ENCODE measurements at places on chromosomes 3 and 15. TPM values are rescaled to one million over a fixed set of nuclear protein-coding genes. Genes with fewer than 3 reads are reported as not detected.

DNA sequence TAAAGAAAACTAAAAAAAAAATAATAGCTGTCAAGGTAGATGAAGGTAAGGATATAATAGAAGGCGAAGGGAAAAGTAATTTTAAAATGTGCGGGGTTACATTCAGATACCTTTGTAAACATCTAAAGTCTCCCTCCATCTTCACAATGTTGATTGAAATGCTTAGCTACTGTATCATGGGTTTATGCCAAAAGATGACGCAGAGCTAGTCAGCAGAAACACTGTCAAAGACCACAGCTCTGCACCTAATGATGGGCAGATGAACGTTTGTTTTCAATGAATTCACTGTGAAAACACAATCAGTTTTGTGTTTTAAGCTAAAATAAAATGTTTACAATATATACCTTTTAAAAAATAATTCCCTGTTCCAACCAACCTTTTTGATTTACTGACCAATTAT, 61.2 kb downstream of the RFTN1 start:
- no peak for DNase-seq

DNA sequence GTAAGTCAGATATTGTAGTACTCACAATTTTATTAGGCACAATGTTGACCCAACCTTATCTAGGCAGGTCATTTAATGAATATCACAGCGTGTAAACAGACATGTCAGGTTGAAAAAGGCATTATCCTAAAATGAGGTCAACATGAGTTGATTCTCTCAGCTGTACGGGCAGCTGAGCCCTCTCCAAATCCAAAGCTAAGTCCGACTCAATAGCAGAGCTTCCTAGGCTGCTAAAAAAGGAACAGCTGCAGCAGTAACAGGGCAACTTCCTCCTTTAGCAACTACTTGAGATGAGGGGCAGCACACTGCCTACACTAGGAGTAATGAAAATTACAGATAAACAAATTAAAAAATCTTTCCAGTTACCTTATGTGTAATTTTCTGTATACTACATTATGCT, 189.2 kb downstream of the CADM2 start:
- no peak for DNase-seq

GRCh38 chr3:132236701-132237651, 80.2 kb upstream of the ACP3 start:
- DNase-seq = no peak

DNA sequence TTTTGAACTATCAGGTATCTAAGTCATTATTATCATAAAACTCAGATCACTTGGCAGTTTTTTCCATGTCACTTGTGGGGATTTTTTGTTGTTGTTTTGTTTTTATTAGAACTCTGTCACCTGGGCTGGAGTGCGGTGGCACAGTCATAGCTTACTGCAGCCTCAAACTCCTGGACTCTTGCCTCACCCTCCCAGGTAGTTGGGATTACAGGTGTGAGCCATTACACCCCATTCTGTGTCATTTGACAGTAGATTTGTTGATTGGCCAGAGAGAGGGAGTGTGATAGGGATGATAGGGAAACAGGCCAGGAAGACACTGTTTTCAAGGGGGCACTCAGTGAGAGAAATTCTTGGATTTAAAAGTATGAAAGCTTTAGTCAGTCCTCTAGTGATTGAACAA, 54.7 kb upstream of the SCAANT1 start:
- no peak for DNase-seq

- DNase-seq = no peak
Observed at GRCh38 chr3:67809370-67809935, 155.0 kb upstream of the SUCLG2 start.

Gene LRRC31
- 0.78 TPM for total RNA-seq

Gene HGD
- 0.36 TPM for total RNA-seq

Data from ureter (tissue), 1 donor.